ENCODE measurements at places on chromosomes 7 and 10.

DNA sequence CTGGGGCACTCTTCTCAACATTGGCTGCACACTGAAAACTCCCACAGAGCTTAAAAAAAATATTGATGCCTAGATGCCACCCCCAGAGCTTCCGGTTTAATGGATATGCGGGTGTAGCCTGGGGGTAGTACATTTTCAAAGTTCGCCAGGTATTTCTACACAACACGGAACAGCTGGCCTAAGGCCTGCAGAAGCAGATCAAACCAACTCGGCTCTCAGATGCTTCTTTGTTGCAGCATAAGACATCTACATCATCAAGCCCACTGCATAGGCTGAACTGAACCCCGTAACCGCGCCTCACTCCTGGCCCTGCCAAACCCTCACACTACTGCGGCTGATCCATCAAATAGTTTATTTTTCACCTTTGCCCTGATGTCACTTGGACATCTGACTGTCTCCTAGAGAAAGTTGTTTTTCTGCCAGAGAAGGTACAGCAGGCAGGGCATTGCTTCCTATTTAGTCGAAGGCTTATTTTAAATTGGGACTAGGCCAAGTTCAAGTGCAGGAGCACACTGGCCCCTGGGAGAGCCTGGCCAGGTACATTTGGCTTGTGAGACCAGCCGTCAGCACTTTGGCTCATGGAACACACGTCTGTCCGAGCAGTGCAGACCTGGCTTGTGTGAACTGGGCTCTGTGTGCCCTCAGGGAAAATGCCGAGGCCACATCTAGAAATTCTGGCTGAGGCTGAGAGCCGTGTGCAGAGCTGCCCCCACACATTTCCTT, 113.3 kb downstream of the TACC2 start:
- no peak for DNase-seq

DNA sequence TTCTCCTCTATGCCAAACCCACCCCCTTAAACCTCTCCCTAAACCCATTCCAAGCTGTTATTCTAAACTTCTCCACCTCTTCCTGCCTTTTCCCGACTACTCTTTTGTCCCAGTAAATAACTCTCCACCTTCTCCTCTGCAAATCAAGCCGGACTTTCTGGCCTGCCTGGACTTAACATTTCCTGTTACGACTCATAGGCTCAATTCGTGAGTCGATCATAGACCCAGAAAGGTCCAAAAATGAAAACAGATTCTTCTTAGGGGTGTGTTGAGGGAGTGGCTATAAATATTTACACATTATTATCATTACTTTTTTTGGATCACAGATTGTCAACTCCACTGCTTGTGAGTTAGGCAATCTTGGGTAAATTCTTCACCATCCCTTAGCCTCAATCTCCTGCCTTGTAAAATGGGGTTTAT, 59.0 kb upstream of the HABP2 start:
- no peak for DNase-seq

- DNase-seq: no peak
These were observed 109.1 kb upstream of the CTTNBP2 start for GRCh38 chr7:117982071-117983055.

DNA sequence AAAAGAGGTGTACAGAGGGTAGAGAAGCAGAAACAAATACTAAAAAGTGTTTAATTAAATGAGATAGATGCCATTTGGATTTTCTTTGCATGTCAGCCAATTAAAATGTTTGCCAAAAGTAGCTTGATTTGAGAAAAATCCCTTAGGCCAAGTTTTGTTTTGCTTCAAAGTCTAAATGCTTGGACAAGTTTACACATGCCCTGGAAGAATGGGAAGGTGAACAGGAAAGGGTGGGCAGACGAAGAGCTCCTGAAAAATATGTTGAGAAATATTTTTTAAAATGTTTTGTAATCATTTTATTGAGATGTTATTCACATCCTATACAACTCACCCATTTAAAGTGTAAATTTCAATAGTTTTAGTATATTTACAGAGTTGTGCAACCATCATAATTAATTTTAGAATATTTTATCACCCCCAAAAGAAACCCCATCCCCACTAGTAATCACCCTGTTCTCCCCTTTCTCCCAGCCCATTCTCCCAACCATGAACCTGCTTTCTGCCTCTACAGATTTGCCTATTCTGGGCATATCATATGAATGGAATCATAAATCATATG, 98.5 kb upstream of the ANK3 start:
- no peak for DNase-seq

DNA sequence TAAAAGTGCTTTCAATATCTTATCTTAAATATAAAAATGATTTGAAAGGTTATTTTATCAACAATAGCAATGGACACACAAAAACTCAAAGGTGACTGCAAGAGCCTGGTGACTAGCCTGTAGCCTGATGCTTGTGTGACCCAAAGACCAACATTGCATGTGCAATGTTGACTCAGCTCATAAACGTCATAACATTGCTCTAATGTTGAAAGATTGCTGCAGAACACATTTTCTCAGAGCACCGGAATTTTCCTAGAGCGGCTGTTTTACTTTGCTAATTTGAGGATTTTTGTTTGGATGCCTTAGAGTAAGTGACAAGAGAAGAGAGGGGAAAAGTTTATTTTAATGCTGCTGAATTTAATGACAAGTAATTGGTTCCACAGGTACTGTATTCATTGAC, 107.1 kb downstream of the RAB18 start:
- DNase-seq: no peak

GRCh38 chr10:99224766-99225165, 10.9 kb downstream of the HPSE2 start:
- no peak for DNase-seq

GRCh38 chr10:96706331-96706853, 13.9 kb downstream of the PIK3AP1 start:
- no peak for DNase-seq

DNA sequence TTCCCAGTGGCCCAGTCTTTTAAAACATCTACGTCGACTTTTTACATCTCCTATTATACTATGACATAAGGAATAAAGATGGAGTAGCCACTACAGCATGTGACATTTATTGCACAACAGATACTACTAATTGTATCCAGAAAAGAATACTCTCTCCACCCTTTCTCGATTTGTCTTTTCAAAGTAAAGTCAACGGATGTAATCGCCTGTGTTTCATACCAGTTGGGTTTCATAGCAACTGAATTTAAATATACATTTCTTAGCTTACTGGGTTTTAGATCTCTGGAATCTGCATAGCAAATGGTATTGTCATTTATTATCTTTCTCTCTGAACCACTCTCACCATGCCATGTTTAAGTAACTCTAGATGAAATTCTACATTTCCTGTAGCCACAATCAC, 86.4 kb upstream of the TRIL start:
- no peak for DNase-seq

DNA sequence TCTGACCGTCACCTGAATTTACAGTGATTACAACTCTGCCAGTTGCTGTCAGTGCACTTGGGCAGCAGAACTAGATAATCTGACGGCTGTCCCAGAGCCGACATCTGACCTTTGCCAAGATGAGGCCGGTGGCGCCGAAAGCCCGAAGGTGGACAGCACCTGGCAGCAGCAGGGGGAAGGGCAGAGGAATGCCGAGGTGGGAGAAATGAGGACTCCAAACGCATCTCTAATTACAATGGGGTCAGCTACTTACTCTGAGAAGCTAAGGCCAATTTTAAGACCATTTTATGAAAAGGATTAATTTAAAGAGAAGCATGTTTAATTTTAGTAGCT, 33.8 kb downstream of the TRIM8 start:
- no peak for DNase-seq

DNA sequence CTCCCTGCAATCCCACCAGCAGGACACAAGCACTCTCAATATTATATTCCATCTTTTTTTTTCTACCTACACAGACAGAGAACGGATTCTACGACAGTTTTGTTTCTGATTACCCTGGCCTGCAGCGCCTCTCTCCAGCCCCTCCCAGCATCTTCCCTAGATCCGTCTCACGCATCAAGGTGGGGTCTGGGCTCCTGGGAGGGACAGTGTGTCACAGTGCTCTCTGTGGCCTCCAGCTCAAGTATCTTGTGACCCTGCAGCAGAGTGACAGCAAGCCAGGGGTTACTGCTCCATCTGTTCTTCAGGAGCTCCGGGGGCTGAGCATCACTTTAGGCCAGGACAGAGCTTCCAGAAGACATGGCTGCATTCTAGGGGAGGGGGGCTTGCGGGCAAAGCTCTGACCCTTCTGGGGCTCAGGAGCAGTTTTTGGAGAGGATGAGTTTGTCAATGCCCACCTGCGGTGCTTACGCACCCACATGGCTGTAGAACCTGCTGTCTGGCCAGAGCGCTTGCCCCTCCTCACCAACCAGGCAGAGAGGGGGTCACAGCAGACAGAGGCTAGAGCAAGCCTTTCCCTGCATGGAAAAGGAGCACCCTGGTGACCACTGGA, 22.6 kb downstream of the MYO1G start:
- no peak for DNase-seq

- DNase-seq: peak; percentile 9
These were observed 19.1 kb upstream of the ARMS2 start for GRCh38 chr10:122435212-122435827.

GRCh38 chr7:92698237-92698841, 108.1 kb upstream of the FAM133B start:
- peak; percentile 39 for DNase-seq

DNA sequence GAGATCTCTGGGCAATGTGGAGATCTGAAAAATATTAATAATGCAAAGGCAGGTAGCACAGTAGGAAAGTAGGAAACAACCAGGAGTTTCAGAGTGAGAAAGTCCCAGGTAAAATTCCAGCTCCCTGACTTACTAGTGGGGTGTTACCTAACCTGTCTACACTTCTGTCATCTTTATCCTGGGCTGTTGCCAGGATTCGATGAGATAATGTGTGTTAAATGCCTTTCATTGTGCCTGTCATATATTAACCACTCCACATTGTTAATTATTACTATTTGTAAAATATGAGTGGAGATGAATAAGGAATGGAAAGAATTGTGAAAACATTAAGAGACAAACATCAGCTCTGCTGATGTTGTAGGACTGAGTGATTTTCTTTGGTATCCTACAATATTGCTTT, 50.0 kb upstream of the FRMD4A start:
- no peak for DNase-seq

DNA sequence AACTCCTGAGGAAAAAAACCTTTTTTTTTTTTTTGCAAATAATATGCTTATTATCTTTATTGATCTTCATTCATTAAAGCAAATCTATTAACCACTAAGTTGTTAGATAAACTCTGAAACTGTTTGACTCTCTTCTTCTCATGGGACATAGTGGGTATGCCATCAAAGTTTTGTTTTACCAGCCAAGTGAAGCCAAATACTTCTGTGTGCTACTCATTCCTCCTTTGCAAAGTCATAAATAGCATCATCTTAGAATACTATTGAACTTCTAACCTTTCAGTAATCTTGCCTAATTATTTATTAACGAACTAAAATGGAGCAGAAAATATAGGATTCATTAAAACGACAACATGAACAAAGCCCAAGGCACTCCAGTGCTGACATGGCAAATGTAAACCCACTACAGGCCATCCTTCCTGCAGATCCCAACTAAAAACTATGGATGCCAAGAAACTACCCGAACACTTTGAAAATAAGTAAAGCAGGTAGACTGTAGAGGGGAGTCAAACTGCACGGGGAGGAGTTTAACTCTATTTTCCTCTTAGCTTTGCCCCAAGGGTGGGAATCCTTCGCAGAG, 61.2 kb upstream of the ODAD2 start:
- no peak for DNase-seq

- peak; percentile 23 for DNase-seq
These were observed 640 bp upstream of the ZNF425 start for GRCh38 chr7:149126662-149127266.

GRCh38 chr7:70568674-70569334, 563.1 kb upstream of the GALNT17 start:
- no peak for DNase-seq

DNA sequence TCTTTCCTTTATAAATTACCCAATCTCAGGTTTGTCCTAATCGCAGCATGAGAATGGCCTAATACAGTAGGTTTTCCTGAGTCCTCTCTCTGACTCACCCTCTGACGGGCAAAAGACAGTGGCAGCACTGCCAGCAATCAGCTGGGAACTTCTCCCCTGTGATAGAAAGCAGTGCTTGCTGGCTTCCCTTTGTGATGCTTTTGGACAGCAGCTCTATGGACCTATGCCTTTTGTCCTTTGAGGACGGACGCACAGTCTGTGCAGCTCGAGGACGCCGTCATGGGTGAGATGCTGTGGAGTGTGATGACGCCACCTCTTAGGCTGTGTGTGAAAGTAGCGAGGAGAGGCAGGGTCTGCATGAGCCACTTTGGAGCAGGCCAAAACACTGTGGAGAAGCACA, 68.8 kb downstream of the KIAA1217 start:
- no peak for DNase-seq

DNA sequence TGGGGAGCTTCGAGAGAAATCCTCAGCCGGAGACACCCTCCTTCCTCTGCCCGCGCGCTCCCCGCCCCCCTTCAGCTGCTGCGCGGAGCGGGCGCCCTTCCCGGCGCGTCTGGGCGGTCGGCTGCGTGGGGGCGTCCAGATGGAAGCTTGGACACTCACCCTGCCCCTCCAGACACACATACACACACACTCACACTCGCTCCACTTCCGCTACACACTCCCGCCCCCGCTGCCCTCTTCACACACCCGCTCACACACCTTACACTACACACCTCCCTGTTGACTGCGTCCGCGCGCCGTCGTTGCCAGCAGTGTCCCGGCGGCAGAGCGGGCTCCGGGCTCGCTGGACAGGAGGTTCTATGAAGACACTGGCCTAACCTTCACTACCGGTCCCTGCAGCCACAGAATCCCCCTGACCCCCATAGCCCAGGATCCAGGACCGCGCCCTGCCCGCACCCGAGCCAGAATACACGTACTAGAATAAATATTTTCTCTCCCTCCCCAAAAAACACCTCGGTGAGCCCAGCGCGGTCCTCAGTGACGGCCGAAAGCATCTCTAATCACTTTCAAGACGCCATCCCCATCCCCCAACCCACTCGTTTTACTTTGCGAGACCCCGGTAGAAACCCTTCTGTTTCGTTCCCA, 1.1 kb upstream of the EGR2 start:
- no peak for DNase-seq

GRCh38 chr7:99004216-99004615, 125.9 kb downstream of the TRRAP start:
- no peak for DNase-seq

DNA sequence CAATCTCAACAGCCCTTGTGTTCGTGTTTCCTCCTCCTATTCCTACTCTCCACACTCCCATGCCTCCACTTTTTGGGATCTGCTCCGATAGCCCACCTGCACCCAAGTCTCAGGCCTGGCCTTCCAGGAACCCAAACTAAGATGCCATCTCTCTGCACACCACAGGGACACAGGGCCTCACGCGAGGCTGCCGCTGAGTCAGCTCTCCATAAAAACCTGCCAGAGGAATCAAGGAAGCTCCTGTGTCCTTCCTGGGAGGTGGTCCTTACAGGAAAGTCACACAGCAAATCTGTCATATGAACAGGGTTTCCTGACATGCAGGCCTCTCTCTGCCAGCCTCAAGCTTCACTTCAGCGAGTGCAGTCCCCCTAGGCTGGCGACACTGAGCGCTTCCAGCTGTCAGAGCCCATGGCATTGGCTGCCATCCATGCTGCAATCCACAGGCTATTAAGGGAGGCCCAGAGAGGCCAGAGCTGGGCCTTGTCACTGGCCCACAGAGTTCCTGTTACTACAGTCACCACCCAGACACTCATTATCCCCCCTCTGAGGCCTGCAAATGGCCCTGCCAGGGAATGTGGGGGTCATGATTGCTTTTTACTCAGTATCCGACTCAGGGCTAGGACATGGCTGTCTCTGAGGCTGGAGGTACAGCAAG, 151.4 kb downstream of the OAT start:
- DNase-seq: no peak
